ENCODE measurements at places on chromosomes 7 and 10. TPM values are rescaled to one million over a fixed set of nuclear protein-coding genes. Genes with fewer than 3 reads are reported as not detected.

DNA sequence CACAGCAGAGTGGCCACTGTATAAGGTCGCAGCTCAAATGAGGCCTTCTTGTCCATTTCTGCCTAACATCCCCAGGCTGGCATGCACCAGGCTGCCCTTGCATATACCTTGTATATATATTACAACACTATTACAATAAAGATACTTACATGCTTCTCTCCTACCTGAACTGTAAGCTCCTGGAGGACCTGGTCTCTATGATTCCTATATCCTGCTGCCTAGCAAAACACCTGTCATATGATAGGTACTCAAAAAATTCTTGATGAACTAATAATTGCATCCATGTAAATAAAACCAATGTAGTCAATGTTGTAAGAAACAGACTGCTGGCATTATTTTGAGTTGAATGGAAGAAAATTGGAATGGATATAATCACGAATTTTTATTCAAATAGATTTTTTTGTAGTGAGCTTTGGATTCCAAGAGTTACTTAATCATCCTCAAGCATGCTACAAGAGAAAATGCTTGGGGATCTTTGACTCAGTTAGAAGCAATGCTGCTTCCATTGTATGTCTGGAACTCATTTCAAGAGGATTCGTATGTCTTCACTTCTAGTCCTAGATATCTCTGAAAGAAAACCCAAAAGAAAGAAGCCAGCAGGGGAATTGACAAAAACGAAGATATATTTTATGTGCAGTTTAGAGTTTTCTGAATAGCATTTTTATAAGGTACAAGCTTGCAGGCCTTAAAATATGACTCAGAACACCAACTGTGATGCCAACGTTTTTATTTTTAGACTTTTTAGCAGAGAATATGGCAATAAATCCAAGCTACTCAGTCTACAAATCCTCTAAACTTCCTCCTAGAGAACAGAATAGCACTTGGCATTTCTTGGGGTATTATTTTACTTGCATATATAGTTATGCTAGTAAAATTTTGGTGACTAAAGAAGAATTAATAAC is 53.1 kb downstream of the OSBPL3 start:
- no peak for DNase-seq

GRCh38 chr10:895324-895723 is 36.2 kb downstream of the LARP4B start:
- DNase-seq, result no peak

DNA sequence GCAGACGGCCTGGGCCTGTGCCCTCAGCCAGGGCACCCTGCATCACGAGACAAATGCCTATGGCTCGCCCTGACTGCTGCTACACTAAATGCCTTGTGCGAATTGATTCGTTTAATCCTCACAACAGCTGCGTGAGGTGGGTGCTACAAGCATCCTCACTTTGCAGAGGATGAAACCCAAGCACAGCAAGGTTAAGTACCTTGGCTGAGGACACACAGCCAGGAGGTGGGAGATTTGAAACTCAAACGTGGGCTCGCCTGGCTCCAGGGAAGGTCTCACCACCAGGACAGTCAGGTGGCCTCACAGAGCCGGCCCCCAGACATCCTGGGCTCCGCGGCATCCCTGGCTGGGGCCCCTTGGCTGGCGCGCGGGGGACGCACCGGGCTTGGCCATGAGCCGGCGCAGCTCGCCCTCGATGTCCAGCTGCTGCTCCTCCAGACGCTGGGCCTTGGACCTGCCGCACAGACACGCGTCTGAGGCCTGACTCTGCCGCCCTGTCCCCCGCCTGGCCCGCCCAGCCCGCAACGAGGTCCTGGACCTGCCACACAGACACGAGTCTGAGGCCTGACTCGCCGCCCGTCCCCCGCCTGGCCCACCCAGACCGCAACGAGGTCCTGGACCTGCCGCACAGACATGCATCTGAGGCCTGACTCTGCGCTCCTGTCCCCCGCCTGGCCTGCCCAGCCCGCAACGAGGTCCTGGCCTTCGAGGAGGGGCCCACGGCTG is 22.0 kb downstream of the MICALL2 start:
- no peak for DNase-seq

GRCh38 chr10:22252224-22252800 is 34.5 kb upstream of the EBLN1 start:
- DNase-seq, result no peak

DNA sequence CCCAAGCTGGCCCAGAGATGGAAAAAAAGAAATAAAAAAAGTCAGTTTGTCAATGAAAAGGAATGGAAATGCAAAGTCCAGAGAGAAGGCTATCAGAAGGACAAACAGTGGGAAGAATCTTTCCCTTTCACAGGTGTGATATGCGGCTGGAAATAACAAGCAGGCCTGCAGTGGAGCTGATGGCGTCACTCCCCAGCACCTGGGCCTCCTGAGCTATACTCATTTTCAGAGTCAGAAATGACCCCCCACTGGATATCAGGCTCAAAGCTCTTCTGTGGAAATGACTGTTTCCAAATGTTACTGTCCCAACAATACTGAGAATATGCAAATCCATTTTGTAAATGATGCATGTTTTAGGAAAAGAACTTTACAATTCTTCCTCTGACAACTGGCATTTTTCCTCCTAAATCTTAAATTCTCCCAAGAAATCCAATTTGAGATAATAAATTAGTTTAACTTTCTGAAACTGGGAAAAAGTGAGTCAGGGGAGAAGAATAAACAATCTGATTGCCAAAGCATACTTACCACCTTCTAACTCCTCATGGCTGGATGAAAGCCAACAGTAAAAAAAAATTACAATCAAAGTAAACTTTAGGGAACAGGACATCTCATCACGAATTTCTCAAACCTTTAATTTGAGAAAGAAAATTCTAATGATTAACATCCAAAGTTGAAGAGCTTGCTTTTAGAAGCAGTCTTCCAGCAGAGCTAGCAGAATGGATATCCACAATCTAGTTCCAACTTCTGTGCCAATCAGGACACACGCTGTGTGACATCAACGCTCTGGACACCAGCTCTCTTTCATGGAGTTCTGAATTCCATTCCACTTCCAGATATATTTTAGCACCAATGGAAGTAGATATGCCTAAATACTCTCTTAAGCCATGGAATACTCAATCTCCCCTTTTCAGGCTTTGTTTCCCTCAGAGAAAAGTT is 5.3 kb upstream of the CUZD1 start:
- DNase-seq, result no peak

DNA sequence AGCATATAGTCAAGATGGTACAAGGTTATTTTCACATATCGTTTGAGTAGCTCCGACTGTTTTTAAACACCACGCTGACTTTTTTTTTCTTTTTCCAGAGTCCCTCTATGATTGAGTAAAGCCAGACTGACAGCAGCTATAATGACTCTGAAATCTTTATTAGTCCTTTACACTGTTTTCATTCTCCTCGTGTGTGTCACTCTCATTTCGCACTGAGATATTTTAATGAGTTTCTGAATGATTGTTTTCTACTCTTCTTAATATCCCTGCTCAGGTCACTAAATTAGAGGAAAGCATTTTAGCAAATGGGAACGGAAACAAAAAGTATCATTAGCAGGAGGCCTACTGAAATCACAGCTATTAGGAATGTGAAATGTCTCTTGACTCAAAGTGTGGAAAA is 162.3 kb upstream of the MTPN start:
- no peak for DNase-seq

Gene CLDN3
- polyA plus RNA-seq, result not detected

Gene CYP26A1
- polyA plus RNA-seq, result 1.6 TPM
